ENCODE measurements at places on chromosomes 7 and 10.

DNA sequence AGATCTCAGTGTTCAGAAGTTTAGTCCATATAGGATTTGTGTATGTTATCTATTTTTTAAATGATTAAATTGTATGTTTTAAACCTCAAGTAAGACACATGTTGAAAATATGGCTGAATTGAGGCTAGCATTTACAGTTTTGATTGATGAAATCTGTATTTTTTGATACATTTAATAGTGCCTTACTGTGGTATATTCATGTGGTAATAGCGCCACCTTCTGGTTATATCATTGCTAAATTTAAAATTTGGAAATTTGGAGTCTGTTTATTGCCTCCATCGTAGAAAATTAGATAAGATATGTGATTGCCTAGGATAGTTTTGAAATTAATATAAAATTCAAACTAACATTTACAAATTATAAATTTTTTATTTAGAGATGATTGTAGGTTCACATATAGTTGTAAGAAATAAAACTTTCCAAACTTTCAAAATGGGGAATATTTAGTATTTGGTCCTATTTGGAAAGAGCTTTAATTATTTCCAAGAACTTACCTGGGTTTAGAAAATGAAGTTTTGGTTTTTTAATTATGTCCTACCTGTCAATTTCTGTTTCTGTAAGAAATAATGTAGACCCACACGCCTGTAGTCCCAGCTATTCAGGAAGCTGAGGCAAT lies 19.1 kb upstream of the ARMS2 start:
- DNase-seq = no peak

GRCh38 chr7:28711114-28711513 lies 247.0 kb downstream of the TRIL start:
- DNase-seq = no peak

- DNase-seq = no peak
Observed at GRCh38 chr10:127405221-127405620, 143.9 kb upstream of the NPS start.

DNA sequence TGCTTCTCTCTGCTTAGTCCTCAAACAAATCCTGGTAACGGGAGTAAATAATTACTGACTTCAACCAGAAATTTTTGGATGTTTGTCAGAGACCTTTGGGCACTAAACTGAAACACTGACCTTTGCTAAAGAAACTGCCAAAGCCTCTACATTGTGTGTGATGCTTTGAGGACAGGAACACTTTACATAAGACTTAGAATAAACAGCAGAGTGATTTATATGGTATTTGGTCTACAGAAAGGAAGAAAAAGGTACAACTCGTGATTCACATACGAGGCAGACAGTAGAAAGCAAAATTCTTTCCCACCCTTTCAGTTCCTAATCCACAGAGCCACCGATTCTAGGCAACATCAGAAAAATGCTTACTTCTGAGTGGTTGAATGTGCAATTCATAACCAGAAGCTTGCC lies 59.8 kb downstream of the SLC16A12 start:
- no peak for DNase-seq

DNA sequence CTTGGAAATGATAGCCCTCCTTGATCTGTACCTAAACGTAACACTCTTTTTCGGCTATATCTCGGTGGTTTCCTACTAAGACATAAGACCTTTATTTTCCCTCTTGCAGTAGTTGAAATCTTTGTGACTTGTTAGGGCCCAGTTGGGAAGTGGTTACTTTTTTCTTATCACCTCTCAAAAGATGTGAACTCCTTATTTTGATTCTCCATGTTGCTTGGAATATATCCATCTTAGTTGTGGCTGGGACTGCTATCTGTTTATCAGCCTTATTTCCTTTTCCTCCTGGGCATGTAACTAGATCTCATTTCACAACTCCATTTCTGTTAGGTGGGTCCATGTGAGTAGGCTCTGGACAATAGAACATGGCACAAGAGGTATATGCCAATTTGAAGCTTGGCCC lies 4.1 kb upstream of the CPED1 start:
- DNase-seq = no peak

DNA sequence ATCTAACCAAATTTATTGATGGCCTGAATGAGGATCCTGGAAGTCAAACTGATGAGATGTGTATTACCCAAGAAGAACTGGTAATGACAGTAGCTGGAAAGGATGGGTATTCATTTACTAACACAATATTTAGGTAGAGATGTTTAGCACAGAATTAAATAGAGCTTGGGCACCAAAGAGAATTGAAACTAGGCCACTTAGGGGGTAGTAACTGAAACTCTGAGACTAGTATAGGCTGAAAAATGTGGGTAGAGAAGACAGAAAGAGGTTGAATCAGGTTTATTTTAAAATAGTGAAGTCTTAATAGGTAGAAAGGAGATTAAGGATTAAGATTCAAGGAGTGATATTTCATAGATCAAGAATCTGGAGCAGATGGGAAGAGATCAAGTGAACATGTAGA lies 155.8 kb downstream of the MLLT10 start:
- DNase-seq = no peak

GRCh38 chr7:122688400-122688998 lies 10.4 kb downstream of the RNF133 start:
- DNase-seq = no peak

DNA sequence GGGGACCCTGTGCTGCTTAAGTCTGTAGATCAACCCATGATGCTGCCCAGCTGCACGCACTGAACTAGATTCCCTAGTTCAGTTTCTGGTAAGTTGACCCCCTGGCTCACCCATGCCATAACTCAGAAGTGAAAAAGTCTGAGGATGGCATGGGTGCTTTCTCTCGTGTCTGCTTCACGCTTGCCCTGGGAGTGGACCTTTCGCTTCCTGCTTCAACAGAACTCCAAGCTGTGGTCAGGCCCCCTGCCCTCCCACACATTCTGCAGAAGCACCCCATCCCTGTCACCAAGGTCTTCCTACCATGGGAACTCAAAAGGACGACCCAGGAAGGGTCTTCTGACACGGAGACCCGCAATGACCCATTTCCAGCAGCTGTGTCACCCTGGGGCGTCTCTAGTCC lies 39.9 kb downstream of the LRRC18 start:
- no peak for DNase-seq

GRCh38 chr10:1255118-1255517 lies 198.9 kb downstream of the WDR37 start:
- DNase-seq = no peak

- no peak for DNase-seq
Observed at GRCh38 chr7:2011266-2012043, 221.3 kb downstream of the MAD1L1 start.

Measured in activated naive CD4-positive, alpha-beta T cell (primary cell).